ENCODE measurements at places on chromosomes 1 and 21.

DNA sequence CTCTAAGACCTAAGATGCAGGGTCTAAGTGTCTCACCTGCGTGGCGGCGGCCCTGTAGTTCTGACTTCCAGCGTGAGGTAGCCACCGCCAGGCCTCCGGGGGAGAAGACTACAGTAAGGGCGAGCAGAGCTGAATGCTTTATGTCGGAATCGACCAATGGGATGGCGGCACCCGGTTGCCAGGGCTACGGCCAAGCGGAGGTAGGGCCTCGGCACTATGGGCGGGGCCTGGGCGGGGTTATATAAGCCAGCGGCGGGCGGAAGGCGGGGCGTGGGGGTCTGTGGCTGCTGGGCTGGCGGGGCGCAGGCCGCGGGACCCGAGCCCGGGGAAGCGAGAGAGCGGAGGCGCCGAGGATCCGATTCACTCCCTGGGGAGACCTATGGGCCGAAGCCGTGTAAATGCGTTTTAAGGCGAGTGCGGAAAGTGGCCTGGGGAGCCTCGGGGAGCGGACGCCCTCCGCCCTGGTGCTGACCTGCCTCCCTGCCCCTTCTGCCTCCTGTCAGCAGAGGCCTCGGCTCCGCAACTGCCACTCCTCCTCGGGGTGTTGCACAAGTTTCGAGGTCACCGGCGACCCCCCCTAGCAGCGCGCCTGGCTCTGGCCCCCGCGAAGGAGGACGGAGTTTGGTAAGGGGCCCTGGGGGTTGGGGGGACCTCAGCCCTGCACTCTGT lies at the start of gene AZIN2:
Gene AZIN2 (plus strand): TSS at position 269 of the 669 bp plus-strand sequence. CDS start 1,097 bp downstream, outside the sequence.
- DNase-seq: peak; percentile 98

- peak; percentile 72 for DNase-seq
Observed at GRCh38 chr1:6028042-6028850, 17.4 kb upstream of the KCNAB2 start.

- DNase-seq: no peak
Observed at GRCh38 chr1:5727191-5727590, 265.0 kb downstream of the NPHP4 start.

- no peak for DNase-seq
Observed at GRCh38 chr1:206771338-206771692, 742 bp downstream of the IL19 start.

GRCh38 chr1:164638492-164639202 lies 79.7 kb downstream of the PBX1 start:
- DNase-seq: no peak

DNA sequence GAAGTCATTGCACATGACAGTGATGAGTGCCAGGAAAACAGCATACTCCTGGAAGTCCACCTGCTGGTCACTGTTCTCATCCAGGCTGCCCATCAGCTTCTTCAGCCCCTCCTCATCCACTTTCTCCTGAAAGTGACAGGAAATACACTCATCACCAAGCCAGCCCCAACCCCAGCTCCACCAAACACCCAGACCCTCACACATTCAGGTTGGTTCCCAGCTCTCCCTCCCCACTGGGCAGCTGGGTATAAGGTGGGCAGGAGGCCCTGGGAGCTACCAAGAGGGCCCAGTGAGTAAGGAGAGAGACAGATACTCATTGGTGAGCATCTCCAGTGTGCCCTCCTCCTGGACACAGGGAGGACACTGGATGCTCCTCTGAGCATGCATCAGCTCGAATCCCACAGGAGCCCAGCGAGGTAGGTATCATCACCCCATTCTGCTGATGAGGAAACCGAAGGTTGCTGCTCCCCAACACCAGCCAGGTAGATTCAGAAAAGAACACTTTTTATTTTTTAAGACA lies 4.1 kb downstream of the S100A2 start:
- no peak for DNase-seq

GRCh38 chr1:30259631-30260030 lies 463.8 kb downstream of the MATN1 start:
- no peak for DNase-seq

GRCh38 chr1:57741521-57741920 lies 317.7 kb upstream of the DAB1 start:
- DNase-seq: no peak

GRCh38 chr1:17434016-17434415 lies 5.5 kb downstream of the RCC2 start:
- no peak for DNase-seq

GRCh38 chr1:184368354-184368753 lies 18.5 kb upstream of the C1orf21 start:
- DNase-seq: no peak

- no peak for DNase-seq
Observed at GRCh38 chr1:118290571-118290970, 105.5 kb upstream of the SPAG17 start.

DNA sequence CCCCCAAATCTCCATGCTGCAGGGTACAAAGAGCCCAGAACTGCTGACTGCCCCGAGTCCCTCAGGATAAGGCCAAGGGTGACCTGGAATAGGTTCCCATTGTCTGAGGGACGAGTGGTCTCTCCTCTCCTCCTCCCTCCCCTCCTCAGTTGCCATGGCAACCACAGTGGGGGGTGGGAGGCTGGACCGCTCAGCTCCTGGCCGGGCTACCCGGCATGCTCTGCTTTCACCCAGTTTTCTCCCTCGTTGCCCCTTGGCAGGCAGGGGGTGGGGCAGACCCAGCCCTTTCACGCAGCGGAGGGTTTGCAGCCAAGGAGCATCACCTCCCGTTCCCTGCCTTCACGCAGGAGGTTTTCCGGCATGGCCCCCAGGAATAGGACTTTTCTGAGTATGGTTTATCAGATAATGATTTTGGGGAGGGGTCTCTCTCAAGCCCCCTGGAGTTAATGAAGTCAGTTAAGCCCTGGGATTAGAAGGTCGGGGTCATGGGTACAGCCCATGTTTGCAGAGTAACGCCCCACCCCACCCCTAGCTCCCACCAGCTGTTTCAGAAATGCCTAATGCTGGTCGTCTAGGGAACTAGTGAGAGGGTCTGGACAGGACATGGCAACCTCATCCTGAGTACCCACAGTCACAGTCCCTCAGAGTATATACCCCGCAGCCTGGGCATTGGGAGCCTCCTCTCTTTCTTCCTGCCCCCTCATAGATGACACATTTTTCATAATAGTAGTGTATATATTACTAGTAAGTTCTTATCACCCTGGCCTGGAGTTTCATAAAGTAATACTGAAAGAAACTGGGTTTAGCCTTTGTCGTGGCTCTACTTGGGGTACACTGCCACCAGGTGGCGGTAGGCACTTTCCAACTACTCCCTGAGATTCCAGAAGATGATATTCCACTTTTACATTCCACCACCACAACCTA lies 20.7 kb downstream of the C1QB start:
- DNase-seq: peak; percentile 16

GRCh38 chr21:36852864-36853263 lies 113.6 kb downstream of the HLCS start:
- no peak for DNase-seq

DNA sequence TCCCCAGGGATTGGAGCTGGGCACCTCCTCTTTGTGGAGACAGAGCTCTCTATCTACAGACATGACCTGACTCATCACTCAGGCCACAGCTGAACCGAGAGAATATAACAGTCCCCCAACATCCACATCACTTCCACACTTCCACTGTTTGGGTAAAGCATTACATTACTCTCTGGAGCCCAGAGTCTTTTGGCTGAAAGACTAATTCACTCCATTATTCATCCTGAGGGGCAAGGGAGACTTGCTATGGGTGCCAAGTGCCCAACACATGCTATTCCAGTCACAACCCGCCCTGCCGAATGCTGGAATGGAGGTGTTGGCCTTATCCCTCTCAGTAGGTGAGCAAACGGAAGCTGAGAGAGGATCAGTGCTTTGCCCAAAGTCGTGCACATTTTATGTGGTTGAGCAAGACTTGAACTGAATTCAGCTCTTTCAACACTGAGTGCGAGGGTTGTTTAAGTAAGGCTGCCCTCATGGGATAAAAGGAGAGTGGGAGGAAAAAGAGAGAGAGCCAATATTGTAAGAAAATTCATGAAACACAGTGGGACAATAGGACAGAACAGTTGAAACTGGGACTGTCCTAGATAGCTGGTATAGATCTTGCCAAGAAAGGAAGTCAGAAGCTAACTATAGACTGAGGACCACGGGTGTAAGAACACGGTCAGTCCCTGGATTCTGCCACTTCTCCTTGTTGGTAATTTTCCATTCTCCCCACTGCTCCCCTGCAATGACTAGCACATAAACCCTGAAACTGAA lies 13.5 kb upstream of the CHI3L1 start:
- no peak for DNase-seq

GRCh38 chr1:225482421-225482950 lies 54.6 kb upstream of the LBR start:
- no peak for DNase-seq

DNA sequence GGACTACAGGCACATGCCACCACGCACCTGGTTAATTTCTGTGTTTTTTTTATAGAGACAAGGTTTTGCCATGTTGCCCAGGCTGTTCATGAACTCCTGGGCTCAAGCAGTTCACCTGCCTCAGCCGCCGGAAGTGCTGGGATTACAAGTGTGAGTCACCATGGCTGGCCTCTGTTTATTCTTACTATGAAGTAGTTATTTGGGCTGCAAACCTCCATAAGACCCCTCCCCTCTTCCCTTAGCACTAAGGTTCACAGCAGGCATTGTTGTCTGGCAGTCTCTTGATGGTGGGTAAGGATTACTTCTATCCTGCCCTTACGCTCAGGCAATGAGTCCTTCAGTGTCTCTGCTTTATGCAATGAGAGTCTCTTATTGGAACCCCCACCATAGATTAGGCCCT lies 51.8 kb downstream of the ANGPTL1 start:
- DNase-seq: no peak

DNA sequence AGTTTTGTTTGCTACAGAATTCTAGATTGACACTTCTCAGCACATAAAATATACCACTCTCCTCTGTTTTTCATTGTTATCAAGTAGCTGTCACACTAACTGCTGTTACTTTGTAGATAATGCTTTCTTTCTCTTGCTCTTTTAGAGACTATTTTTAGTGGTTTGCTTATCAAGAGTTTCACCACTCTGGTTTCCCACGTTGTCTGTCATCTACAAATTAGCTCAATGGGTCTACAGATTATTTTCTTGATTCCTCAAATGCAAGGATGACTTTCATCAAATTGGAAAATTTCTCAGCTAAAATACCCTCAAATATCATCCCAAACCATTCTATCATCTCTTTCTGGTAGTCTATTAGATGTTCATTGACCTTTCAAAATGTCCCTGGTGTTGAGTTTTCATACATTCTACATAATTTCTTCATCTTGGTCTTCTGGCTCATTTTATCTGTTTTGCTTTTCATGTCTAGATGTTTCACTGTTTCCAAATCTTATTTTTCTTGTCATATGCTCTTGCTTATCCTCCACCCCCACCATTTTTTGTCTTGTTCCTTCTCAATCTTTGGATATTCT lies 122.5 kb downstream of the TRIM33 start:
- DNase-seq: no peak

GRCh38 chr1:177928194-177928593 lies 41.7 kb downstream of the SEC16B start:
- no peak for DNase-seq

- peak; percentile 53 for DNase-seq
Observed at GRCh38 chr1:228804640-228805413, 69.5 kb downstream of the RHOU start.

- DNase-seq: no peak
Observed at GRCh38 chr1:233614173-233614742, 352 bp downstream of the KCNK1 start.

- DNase-seq: no peak
Observed at GRCh38 chr1:228994676-228995594, 259.7 kb downstream of the RHOU start.

DNA sequence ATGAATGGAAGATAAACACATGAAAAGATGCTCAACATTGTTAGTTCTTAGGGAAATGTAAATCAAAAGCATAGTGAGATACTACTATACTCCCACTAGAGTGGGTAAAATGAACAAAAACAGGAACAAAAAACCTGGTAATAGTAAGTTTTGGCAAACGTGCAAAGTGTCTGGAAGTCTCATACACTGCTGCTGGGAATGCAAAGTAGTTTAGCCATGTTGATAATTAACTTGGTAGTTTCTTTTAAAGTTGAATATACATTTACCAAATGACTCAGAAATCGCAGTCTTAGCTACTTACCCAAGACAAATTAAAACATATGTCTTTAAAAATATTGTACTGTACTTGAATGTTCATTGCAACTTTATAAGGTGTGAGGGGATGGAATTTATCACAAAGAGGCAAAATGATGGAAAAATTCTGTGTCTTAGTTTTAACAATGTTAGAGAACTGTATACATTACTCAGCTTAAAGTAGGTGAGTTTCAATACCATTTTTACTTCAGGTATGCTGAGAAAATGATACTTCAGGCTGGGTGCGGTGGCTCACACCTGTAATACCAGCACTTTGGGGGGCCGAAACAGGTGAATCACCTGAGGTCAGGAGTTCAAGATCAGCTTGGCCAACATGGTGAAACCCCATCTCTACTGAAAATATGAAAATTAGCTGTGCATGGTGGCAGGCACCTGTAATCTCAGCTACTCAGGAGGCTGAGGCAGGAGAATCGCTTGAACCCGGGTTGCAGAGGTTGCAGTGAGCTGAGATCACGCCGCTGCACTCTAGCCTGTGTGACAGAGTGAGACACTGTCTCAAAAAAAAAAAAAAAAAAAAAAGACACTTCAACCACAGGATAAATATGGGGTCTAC lies 102.3 kb downstream of the PDE4B start:
- no peak for DNase-seq

DNA sequence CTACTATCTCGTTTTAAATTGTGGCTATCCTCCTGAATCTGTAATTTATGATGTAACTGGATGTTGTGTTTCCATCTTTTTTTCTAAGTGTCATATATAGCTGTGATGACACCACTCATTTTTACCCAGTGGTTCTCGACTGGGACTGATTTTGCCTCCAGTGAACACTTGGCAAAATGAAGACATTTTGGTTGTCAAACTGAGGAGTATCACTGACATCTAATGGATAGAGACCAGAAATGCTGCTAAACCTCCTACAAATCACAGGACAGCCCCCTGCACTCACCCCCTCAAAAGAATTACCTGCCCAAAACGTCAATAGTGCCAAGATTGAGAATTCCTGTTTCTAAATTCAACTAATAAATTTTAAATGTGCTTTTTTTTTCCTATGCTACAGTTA lies 1.9 kb downstream of the TRMT13 start:
- DNase-seq: no peak

DNA sequence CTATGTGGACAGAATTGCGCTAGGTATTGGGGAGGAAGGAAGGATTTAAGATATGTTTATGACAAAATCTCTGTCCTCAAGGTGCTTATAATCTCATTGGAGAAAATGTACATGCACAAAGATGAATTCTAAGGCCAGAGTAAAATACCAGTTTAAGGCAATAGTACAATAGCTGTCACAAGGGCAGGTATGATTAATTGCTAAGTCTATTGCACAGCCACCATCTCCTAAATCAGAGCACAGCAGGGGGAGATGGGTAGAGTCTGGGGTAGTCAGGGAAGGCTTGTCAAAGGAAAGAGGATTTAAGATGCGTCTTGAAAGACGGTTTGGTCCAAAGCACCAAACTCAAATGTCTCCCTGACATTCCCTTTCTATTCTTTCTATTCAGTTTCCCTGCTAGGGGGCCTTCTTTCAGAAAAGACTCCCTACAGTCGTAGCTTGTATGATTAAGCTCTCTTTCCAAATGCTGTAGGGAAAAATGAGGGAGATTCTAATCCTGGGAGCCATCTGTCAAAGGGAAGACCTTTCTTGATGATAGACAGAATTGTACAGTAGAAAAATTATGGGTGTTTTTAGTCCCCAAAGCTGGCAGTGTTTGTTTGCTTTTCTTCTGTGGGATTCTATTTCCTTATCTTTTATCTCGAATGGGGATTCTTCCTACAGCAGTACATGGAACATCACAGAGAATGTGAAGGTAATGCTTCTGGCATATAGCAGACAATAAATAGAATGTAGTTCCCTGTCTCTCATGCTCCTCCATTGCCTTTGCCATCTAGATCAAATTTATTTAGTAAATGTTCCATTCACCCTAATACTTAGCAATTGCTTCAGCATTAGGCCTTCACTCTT lies 107.6 kb upstream of the NFIA start:
- DNase-seq: no peak

All from activated T-cell treated with anti-CD3 and anti-CD28 coated beads, Interleukin-2, amount 50 U/mL, for 72 hours (primary cell).